Stimulated activated CD8-positive, alpha-beta memory T cell treated with anti-CD3 and anti-CD28 coated beads, Interleukin-15, amount 100 ng/mL, for 48 hours (primary cell): ENCODE measurements at places on chromosomes 1 and 21.

DNA sequence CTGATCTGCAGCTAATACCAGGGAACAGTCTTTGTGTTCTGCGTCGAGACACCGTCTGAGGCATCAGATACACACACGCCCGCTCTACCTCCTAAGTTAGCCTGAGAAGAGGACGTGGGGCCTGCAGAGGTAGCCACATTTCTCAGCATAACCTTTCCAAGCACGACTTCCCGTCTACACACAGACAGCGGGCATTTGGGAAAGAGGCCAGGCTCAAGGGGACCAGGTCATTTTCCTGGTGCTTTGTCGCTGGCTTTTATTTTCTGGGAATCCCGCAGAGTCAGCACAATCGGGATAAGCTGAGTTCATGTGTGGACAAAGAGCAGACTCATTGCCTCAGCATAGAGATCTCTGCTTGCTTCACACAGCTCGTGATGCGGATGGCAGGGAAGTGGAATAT is 72.5 kb upstream of the SMYD2 start:
- DNase-seq = no peak

DNA sequence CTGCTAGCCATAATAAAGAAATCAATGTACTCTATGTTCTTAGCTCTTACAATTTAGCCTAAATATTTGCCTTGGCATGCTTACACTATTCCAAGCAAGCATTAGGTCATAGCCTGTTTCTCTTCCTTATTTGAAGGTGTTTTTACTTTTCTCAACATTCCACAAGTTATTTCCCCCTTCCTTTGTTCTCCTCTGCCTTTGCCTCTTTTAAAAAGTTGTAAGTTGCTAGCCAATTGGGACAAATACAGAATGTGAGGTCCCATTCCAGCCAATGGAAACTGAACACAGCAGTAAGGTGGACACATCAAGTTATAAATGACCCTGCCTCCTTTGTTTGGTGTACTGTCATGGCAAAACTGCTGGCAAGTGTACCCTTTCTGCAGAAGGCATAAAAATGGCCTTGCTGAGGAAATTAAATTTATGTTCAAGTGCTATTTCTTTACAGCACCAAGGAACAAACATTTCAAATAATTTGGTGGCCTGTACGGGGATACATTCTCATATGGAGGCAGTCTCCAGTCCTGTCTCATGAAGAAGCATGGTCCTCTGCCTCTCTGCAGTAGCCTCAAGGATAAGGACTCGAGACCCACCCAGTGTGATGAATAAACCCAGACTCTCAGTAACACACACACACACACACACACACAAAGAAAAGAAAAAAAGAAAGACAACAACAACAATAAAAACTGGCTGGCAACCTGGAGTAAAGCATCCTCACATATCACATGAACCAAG is 28.8 kb upstream of the FMO1 start:
- no peak for DNase-seq

- no peak for DNase-seq
Measured at GRCh38 chr1:16249596-16250241, 12.7 kb upstream of the CPLANE2 start.

- no peak for DNase-seq
Measured at GRCh38 chr1:230087028-230087716, 20.1 kb downstream of the GALNT2 start.

DNA sequence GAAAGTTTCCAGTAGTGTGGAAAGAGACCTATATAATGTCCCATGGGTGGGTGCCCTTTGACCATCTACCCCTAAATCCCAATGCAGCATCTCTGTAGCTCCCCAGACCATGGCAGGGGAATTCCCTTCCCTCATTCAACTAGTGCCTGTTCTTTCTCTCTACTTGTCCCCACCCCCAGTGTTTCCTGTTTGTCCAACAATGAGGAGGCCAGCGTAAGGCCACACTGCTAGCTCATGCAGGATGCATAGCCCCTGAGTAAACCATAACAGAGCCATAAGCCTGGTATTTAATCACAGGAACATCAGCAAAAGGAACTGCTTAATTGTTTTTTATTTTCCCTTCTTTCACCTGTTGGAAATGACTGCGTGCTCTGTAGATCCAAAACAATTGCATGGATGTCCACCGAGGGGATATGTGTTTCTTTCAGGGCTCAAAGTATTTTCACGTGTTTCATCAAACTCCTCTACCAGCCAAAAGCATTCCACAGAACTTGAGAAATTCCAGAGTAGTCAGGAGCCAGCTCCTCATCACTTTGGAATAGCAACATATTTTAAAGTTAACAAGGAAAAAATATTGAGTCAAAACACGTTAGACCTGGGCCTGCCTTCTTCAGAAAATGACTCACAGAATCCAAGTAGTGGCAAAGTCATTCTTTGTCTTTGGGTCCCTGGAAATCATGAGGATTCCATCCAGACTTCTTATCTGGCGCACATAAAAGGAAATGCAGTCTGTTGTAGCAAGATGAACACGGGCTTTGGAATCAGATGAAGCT is 162.5 kb upstream of the SGIP1 start:
- DNase-seq = no peak

DNA sequence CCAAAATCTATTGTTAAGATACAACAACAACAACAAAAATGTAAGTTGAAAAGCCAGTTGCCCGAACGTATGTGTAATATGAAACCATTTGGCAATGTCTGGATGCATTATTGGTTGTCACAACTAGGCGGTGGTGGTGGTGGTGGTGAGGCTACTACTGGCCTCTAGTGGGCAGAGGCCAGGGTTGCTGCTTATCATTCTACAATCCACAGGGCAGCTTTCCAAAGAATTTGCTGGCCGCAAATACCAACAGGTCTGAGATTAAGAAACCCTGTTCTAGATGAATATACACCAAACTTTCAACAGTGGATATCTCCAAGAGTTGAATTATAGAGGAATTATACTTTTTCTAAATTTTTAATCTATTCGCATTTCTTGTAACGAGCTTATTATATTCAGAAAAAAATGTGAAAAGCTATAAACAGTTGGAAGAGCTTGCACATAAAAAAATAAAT is 26.8 kb upstream of the ZNF697 start:
- peak; percentile 7 for DNase-seq

DNA sequence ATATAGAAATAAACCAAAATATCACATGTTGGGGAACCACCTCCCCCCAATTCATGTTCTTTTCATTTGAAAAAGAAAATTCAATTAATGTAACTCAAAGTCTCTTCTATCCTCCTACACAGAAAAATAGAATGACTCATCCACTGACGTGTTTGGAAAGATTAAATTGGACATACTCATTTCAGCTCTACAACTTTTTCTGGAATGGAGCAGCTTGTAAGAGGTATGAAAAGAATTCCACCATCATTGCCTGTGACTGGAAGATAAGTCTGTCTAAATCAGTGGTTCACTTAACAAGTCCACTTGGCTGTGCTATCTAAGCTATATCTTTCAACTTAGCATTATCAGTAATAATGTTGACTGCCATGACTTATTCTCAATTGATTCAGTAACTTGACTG is 702.3 kb downstream of the BRINP3 start:
- DNase-seq = no peak

- no peak for DNase-seq
Measured at GRCh38 chr1:93690341-93690740, 8.7 kb upstream of the BCAR3 start.

GRCh38 chr1:203673550-203674411 is 47.1 kb downstream of the ATP2B4 start:
- peak; percentile 62 for DNase-seq

DNA sequence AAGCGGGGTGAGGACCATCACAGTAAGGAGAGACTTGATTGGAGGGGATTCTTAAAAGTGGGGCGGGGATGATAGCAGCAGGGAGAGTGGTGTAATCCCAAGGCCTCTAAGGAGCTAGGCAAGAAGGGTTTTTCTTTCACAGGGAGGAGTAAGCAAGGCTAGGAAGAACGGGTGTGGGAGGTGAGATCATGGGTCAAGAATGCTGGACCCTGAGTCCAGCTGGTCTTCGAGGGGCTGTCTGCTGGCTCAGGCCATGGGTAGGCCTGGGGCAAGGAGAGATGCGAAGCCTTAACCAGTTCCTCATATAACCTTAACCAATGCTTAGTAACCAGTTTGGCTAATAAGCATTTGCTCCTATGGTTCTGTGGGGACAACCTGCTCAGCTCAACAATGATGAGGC is 599.1 kb downstream of the NPHP4 start:
- no peak for DNase-seq

DNA sequence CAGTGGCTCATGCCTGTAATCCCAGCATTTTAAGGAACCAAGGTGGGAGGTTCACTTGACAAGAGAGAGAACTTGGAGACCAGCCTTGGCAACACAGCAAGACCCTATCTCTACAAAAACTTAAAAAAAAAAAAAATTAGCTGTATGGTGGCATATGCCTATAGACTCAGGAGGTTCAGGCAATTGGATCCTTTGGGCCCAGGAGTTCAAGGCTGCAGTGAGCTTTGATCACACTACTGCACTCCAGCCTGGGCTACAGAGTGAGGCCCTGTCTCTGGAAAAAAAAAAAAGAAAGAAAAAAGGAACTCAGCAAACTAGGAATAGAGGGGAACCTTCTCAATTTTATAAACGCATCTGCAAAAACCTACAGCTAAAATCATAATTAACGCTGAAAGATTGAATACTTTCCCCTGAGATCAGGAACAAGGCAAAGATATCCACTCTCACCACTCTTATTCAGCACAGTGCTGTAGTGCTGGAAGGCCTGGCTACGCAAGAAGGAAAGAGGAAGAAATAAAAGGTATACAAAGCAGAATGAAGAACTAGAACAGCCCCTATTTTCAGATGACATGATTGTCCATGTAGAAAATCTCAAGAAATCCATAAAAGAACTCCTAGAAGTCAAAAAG is 21.6 kb downstream of the HSF2BP start:
- DNase-seq = no peak

DNA sequence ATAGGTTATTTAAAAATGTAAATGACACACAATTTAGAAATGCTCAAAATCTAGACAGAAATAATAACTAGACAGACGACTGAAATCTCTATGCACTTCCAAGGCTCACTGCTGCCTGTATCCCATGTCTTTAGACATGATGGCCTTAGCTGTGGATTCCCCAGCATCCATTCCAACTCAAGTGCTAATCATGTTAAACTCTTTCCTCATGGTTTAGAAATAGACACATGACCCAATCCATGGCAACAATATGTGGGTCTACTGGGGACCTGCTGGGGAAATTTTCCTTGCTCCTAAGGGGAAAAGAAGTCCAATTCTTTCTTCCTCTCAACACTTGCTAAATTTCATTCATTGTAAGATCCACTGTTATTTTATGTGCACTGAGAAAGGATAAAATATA is 188.5 kb downstream of the SLC45A1 start:
- no peak for DNase-seq

DNA sequence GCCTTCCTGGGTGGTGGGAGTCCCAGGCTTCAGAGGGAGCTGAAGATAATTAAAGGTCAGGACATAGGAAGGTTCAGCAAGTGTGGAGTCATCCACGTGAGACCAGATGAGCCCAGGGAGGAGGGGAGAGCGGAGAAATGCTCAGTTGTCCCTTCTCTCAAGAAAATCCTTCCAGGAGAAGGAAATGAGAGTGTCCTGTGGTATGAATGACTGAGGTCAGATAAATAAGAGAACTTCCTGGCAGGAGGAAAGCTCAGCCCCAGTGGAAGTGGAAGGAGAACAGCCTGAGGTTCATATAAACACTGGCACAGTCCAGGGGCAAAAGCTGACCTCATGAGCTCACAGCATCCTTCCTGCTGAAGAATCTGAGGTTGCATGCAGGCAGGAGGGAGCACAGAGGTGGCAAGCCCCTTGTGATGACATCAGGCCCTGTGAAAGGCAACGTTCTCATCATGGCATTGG is 97.6 kb downstream of the NAV1 start:
- no peak for DNase-seq

DNA sequence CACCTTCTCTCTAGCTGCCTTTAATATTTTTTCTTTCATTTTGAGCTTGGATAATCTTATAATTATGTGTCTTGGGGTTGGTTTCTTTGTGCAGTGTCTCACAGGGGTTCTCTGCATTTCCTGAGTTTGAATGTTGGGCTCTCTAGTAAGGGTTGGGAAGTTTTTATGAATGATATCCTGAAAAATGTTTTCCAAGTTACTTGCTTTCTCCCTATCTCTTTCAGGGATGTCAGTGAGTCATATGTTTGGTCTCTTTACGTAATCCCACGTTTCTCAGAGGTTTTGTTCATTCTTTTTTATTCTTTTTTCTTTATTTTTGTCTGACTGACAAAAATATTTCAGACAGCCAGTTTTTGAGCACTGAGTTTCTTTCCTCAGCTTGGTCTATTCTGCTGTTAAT is 55.4 kb upstream of the CCDC190 start:
- no peak for DNase-seq

- DNase-seq = peak; percentile 4
Measured at GRCh38 chr21:14864211-14865021, 200.4 kb downstream of the NRIP1 start.

DNA sequence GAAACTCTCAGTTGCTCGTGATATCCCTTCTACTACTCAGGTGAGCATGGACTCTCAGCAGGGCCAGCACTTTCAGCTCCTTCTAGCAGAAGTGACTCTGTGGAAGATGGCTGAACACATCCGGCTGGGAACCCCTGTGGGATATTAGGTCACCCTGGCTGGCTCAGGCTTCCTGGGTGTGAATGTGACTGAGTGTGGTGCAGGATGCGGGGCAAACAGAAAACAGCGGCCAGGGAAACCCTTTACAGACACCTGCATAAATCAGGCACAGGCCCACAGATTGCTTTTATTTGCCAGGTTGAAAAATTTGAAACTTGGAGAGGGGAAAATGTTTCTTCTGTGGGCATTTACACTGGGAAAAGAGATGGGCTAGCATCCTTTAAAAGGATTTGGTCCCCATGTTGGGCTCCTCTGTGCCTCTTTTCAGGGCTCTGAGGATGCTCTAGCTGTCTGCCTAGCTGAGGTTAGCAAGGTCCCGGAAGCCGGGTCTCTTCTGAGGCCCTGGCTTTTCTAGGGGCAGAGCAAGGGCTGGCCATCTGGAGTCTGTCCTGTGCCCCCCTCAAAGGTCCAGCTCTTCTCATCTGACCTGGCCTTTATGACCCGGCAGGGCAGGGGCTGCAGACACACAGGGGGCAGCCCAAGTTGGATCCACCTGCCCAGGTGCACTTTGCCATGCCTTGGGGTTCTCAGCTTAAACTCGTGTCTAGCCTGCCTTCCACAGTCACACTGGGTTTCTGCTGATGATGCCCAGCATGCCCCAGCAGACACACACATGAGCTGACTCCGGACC is 243.0 kb downstream of the SIPA1L2 start:
- no peak for DNase-seq

- DNase-seq = no peak
Measured at GRCh38 chr1:76130992-76131391, 56.4 kb downstream of the ST6GALNAC3 start.

- no peak for DNase-seq
Measured at GRCh38 chr1:199109160-199109559, 470.3 kb downstream of the PTPRC start.
